ENCODE measurements at places on chromosomes 12 and 14.

GRCh38 chr14:66619952-66620351 lies 112.0 kb downstream of the GPHN start:
- DNase-seq, result no peak

DNA sequence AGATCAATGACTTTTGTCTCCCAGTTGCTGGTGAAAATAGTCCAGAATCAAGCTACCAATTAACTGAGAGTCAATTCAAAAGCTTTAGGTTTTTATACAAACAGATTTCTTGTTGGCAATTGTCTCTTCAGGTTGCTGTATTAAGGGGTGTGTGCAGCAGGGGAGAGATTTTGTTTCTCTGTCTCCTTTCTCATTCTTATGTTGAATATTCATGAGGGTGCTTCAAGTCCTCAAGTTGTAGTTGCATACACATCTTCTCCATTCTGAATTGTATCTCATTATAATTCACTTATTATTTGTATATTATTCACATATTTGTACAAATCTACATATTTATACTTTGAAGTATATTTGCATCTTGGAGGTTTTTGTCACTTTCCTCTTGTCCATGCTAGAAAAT lies 126.7 kb upstream of the PTPRQ start:
- DNase-seq, result no peak

GRCh38 chr14:96693252-96693820 lies 103.8 kb upstream of the VRK1 start:
- no peak for DNase-seq

DNA sequence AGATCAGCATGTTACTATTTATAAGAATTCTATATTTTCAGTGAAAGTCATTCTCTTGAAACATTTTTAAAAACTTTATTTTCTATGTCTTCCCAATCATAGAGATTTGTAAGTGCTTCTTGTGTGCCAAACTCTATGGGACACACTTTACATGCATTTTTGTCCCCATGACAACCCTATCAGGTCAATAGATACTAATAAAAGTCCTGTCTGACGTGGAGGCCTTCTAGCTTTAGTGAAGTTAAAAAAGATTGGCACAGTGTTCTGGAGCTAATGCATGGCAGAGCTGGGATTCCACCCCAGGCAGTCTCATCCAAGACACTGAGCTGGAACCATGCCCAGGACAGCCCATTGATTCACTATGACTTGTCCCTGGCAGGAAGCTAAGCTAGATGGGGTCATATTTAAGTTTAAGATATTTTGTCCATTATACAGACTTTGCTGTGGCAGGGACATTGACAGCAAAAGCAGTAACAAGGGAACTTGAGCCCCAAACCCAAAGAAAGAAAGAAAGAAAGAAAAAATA lies 28.1 kb downstream of the TTC6 start:
- no peak for DNase-seq

DNA sequence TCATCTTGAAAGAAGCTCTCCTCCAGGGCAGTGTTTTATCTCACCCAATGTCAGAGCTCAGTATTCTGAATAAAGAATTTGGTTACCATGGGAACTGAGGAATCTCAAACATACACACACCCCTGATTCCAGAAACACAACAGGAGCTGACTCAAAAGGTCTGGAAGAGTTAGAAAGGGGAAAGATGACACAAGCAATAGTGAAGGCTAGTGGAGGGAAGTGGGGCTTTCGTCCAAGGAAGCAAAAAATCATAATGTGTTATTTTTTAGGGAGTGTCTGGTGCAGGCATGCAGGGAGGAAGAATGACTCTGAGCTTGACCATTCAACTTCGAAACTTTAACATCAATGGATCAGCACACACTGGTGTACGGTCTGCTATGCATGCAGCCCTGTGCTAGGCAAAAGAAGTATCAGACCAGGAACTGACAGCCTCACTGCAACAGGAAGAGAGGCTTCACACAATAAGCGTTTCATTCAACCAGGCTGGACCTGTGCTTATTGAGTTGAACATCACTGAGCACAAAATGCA lies 20.3 kb downstream of the HEBP1 start:
- DNase-seq, result no peak

- no peak for DNase-seq
These were observed 27.2 kb downstream of the CALM1 start for GRCh38 chr14:90424075-90424474.

GRCh38 chr12:117236456-117237001 lies 46.3 kb upstream of the FBXO21 start:
- DNase-seq, result peak; percentile 39

DNA sequence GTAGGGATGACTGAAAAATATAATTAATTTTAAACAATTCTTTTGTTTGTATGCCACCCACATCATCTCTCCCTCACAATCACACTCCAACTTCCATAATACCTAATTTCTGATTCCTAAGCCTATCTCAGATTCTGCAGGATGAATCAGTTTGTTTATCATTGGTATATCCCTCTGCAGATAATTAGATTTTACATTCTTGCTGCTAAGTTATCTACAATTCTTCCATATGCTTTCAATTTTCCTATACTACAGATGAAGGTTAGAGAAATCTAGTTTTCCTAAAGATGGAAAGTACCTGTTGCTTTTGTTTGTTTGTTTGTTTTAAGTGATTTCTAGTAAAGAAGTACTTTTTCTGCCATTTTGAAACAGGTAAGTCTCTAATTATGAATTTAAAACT lies 105.3 kb downstream of the ANKS1B start:
- DNase-seq, result no peak

DNA sequence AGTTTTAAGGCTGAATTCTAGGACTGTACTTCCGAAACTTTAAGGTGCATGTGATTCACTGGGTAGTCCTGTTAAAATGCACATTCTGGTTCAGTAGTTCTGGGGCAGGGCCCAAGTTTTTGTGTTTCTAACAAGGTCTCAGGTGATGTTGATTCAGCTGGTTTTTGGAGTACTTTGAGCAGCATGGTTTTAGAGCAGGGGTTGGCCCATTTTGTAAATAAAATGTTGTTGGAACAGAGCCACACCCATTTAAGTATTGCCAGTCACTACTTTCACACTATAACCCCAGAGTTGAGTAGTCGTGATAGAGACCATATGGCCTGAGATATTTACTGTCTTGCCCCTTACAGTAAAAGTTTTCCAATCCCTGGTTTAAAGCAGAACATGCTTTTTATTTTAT lies 111.3 kb downstream of the SYNE2 start:
- DNase-seq, result no peak

DNA sequence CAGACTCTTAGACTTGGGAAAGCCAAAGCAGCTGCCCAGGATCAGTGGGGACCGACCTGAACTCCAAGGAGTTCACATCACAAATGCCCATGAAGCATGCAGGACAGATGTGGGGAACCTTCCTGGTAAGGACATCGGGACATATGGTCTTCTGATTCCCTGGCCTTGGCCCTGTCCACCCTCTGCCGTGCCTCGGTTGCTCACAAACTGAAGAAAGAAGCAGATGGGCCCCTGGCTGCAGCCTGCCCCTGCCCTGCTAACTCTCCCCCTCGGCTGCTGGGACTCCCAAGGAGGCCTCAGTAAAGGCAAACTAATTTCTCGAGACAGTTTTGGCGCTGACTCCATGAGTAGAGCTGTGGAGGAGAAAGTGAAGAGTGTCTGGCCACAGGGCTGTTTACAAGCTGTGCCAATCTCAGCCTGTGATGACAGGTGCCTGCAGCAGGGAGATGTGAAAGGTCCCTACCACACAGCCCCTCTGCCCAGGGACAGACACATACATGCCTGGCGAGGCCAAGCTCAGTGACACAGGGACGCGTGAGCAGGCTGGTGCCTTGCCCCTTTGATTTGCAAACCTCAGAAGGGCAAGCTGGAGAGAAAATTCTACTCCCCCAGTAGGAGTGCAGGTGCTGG lies 48.6 kb downstream of the ISCA2 start:
- no peak for DNase-seq
